WTC11 (cell line): ENCODE measurements at places on chromosomes 1 and 21. TPM values are rescaled to one million over a fixed set of nuclear protein-coding genes. Genes with fewer than 3 reads are reported as not detected.

- DNase-seq, result no peak
- peaks cover 73% of the 10 kb centered on the region for H3K4me1 ChIP-seq
- no peaks in the 10 kb centered on the region for H3K36me3 ChIP-seq
- H3K4me3 ChIP-seq, result no peak overlapping the region
Observed at GRCh38 chr1:63864224-63864641, 90.4 kb downstream of the ROR1 start.

GRCh38 chr1:84206375-84206774, 62.3 kb downstream of the PRKACB start:
- no peak overlapping the region for H3K27ac ChIP-seq
- no peaks in the 10 kb centered on the region for H3K27me3 ChIP-seq
- no peak overlapping the region for H3K4me3 ChIP-seq
- H3K36me3 ChIP-seq, result no peaks in the 10 kb centered on the region
- no peaks in the 10 kb centered on the region for H3K4me1 ChIP-seq

GRCh38 chr1:143720087-143721023, 251.4 kb downstream of the FAM72C start:
- H3K27ac ChIP-seq, result no peak overlapping the region
- H3K4me1 ChIP-seq, result no peaks in the 10 kb centered on the region
- H3K36me3 ChIP-seq, result peaks cover 31% of the 10 kb centered on the region

DNA sequence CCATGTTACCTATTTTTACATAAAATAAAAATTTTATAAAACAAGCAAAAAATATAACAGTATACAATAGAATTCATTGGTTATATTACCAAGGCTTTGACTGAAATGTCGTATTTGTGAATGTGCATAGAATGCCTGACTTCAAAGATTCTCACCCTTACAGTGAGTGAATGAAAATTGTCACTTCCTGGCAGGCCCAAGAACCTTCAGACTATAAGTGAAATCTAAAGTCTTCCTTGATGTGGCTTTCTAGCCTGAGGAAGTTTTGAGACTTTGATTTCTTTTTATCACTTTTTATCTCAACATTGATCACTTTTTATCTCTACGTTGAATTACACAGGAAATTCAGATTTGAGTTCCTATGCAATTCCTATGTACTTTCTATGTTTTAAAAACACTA, 104.7 kb upstream of the KIAA0040 start:
- peaks cover 5% of the 10 kb centered on the region for H3K27me3 ChIP-seq
- H3K36me3 ChIP-seq, result peaks cover 25% of the 10 kb centered on the region
- H3K4me1 ChIP-seq, result no peaks in the 10 kb centered on the region
- no peak for DNase-seq
- H3K4me3 ChIP-seq, result no peak overlapping the region
- H3K27ac ChIP-seq, result no peak overlapping the region

- no peaks in the 10 kb centered on the region for H3K36me3 ChIP-seq
- H3K27me3 ChIP-seq, result peaks cover 5% of the 10 kb centered on the region; the same call in 1 of the 2 replicates
- H3K27ac ChIP-seq, result no peak overlapping the region
- no peak overlapping the region for H3K4me3 ChIP-seq
Observed at GRCh38 chr1:12597792-12598191, 20.2 kb downstream of the DHRS3 start.

GRCh38 chr1:117425050-117425734, 57.9 kb downstream of the MAN1A2 start:
- H3K27me3 ChIP-seq, result no peaks in the 10 kb centered on the region
- no peak overlapping the region for H3K27ac ChIP-seq
- H3K36me3 ChIP-seq, result peaks cover 32% of the 10 kb centered on the region
- no peak for DNase-seq
- H3K4me3 ChIP-seq, result no peak overlapping the region

GRCh38 chr1:89754518-89754917, 66.3 kb upstream of the LRRC8D start:
- H3K4me3 ChIP-seq, result no peak overlapping the region
- DNase-seq, result no peak
- H3K4me1 ChIP-seq, result peaks cover 28% of the 10 kb centered on the region
- peaks cover 3% of the 10 kb centered on the region; the same call in 1 of the 2 replicates for H3K27me3 ChIP-seq
- no peaks in the 10 kb centered on the region for H3K36me3 ChIP-seq

The NHLH1 gene
- total RNA-seq, result 0.69 to 0.70 TPM (median 0.69 TPM) in 3 replicates

The GBP6 gene
- not detected in 3 replicates for total RNA-seq

The KCNQ4 gene
- total RNA-seq, result 3.3 to 4.0 TPM (median 3.6 TPM) in 3 replicates

The CNIH3 gene
- 5.0 to 8.1 TPM (median 5.8 TPM) in 3 replicates for total RNA-seq

The PLA2G4A gene
- 1.3 to 1.5 TPM (median 1.4 TPM) in 3 replicates for total RNA-seq
